Placental pericyte (primary cell): ENCODE measurements at places on chromosomes 4 and X. TPM values are rescaled to one million over a fixed set of nuclear protein-coding genes. Genes with fewer than 3 reads are reported as not detected.

STK26 gene
- total RNA-seq, result 10.1 and 11.3 TPM in 2 replicates

AKAP14 gene
- total RNA-seq, result not detected in 2 replicates

MMAA gene
- 2.8 and 4.3 TPM in 2 replicates for total RNA-seq

NR3C2 gene
- total RNA-seq, result 2.6 and 3.3 TPM in 2 replicates

CA5B gene
- total RNA-seq, result 8.3 and 9.2 TPM in 2 replicates

SPANXA1 gene
- not detected in 2 replicates for total RNA-seq

CLDN34 gene
- not detected in 2 replicates for total RNA-seq

PARM1 gene
- 3.7 and 12.9 TPM in 2 replicates for total RNA-seq

RAP2C gene
- 60.6 and 61.1 TPM in 2 replicates for total RNA-seq
